Activated CD4-positive, alpha-beta T cell treated with anti-CD3 and anti-CD28 coated beads, Interleukin-10, Interleukin-2, amounts not matched to agents 100 ng/mL and 50 ng/mL, durations not matched to agents 16 hours and 8 hours (primary cell): ENCODE measurements at places on chromosomes 12 and 14.

GRCh38 chr12:79514730-79515529 lies 175.8 kb downstream of the PAWR start:
- DNase-seq: no peak

- DNase-seq: no peak
Measured at GRCh38 chr12:124837958-124838803, 25.5 kb downstream of the SCARB1 start.

DNA sequence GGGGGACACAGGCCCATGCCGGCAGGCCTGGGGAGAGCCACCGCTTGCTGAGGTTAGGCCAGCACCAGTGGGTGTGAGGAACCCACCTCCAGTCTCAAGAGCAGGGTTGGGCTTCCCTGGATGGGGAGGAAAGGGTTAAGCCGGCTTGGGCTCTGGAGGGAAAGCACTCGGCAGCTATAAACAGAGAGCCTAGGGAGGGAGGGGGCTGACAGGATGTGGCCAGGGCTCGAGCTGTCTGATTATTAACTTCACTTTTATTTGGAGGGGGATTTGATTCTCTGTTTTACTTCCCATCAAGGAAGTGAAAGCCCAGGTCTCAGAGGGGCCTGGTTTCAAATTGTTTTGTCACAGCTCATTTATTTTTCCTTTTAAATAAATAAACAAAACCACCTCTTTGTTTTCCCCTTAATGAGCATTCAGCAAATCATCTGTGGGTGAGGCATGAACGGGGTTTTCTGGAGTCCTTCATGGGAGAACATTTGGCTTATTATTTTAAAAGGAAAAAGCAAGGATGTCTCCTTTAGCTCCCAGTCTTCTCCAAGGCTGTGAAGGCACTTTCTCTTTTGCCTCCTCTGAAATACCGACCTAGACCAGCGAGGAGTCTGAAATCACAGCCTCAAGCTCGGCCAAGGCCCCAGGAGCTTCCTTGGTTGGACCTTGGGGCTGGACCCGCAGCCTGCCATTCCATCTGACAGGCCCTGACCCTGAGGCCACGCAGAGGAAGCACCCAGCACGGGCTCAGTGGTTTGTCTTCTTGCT lies 21.9 kb upstream of the ZFP36L1 start:
- peak; percentile 55 for DNase-seq

DNA sequence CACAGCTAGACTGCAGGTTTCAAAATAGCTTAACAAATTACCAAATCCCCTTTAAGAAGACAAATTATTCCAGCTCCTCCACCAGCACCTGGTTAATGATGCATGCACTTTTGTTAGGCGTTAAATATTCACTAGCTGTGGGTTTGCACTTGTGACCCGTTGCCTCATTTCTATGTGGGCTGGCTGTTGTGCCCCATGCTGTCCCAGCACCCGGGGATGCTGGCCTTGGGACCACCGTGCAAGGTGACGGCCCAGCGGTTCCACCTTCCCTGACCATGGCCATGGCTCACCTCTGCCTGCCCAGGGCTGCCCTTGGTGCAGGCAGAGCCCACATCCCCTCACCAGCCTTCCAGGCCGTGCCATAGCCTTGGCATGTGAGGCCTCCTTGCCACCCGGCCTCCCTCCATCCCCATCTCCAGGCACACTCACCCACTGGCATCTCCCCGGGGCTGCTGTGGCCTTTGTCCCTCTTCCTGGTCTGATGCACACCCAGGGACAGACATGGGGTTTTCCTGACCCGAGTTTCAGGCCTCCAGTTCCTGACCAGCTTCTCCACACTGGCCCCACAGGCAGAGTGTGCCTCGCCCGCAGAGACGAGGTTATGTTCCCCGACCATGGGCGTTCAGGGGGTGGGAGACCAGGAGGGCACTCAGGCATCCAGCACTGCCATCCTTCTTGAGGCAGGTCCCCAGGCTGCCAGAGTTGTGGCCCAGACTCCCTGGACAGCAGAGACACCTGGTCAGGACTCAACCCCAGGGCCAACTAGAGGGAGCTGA lies 20.3 kb upstream of the C14orf180 start:
- no peak for DNase-seq

DNA sequence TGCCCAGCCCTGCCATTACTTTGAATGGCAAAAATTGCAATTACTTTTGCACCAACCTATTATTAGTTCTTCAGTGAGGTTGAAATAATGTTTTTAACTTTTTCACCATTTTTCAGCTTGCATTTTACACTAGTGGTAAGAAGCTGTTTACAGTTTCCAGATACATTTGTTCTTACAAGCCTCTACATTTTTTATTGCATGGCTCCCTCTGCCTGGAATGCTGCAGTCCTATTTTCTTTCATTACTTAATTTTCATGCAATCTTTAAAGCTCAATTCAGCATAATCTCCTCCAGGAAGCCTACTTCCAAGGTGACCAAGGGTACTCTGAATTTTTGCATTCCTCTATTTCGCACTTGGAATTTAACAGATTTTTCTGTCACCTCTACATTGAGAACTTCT lies 33.4 kb downstream of the CCER1 start:
- no peak for DNase-seq

DNA sequence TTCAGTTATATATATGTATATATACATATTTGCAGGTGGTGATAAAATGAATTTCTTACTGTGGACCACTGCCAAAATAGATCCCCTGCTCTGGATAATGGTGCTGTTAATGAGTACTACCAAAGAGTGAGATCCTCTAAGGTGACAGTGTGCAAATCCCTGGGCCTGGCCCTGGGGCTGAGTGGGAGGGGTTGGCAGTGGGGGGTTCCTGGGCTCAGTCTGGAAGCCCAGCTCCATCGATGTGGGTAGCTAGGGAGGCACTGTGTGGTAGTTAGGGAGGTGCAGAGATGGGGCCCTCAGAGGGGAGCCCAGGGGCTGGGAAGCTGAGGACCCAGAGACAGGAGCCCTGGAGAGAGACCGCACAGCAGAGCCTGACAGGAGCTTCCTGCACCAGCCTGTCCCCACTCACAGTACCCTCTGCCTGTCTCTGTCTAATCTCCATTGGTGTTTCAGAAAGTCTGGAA lies 9.1 kb downstream of the KRT8 start:
- DNase-seq: no peak

- DNase-seq: peak; percentile 26
Measured at GRCh38 chr14:100441271-100441947, 118.3 kb downstream of the SLC25A47 start.

- no peak for DNase-seq
Measured at GRCh38 chr12:128592220-128592744, 231.5 kb downstream of the SLC15A4 start.
